Forelimb muscle (tissue), 1 donor: ENCODE measurements at places on chromosomes 2 and 18. TPM values are rescaled to one million over a fixed set of nuclear protein-coding genes. Genes with fewer than 3 reads are reported as not detected.

- DNase-seq = no peak
Observed at GRCh38 chr2:71661782-71662181, 208.4 kb downstream of the DYSF start.

DNA sequence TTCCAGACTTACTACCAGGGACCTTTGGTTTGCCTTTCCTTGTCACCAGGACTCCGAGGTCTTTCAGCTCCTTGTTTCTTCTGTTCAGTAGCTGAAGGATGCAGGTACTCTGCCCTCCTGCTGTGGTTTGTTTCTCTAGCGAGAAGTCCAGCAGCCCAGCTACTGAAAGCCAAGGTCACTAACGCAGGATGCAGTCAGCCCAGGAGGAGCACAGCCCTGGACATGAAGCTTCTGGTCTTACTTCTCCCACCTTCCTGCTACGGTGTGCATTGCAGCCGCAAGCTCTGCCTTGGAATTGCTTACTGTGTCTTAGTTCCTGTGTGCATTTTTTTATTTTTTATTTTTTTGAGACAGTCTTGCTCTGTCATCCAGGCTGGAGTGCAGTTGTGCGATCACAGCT is 62.4 kb downstream of the DGKD start:
- DNase-seq = no peak

- no peak for DNase-seq
Observed at GRCh38 chr2:101720732-101721131, 23.2 kb downstream of the MAP4K4 start.

GRCh38 chr2:201964631-201965206 is 68.9 kb upstream of the FZD7 start:
- no peak for DNase-seq

DNA sequence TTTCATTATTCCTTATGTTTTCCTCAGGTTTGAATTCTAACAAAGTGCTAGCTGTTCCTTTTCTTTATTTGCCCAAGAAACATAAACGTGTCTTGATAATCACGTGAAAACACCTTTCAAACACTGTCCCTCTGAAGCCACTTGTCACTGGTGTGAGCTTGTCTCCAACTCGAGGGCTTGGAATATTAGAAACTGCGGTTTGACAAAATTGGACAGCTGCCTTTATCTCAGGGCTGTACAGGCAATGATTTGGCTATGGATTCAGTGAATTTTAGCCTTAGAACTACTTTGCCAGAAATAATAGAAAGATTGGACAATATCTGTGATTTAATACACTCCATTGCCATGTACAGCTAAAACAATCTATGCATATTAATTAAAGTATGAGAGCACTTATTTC is 763.0 kb upstream of the ACVR2A start:
- no peak for DNase-seq

GRCh38 chr2:1865716-1866234 is 121.5 kb upstream of the PXDN start:
- no peak for DNase-seq

- DNase-seq = no peak
Observed at GRCh38 chr2:42767899-42768705, 4.2 kb upstream of the OXER1 start.

Gene CIDEA
- polyA plus RNA-seq = not detected

Gene PMAIP1
- polyA plus RNA-seq = 53.9 TPM
